ENCODE measurements at places on chromosomes 7 and 10.
A peak's percentile ranks its signal among the peaks of the same experiment; 100 is the strongest.

GRCh38 chr7:50534690-50535290 is 30.4 kb downstream of the DDC start:
- DNase-seq, result no peak

DNA sequence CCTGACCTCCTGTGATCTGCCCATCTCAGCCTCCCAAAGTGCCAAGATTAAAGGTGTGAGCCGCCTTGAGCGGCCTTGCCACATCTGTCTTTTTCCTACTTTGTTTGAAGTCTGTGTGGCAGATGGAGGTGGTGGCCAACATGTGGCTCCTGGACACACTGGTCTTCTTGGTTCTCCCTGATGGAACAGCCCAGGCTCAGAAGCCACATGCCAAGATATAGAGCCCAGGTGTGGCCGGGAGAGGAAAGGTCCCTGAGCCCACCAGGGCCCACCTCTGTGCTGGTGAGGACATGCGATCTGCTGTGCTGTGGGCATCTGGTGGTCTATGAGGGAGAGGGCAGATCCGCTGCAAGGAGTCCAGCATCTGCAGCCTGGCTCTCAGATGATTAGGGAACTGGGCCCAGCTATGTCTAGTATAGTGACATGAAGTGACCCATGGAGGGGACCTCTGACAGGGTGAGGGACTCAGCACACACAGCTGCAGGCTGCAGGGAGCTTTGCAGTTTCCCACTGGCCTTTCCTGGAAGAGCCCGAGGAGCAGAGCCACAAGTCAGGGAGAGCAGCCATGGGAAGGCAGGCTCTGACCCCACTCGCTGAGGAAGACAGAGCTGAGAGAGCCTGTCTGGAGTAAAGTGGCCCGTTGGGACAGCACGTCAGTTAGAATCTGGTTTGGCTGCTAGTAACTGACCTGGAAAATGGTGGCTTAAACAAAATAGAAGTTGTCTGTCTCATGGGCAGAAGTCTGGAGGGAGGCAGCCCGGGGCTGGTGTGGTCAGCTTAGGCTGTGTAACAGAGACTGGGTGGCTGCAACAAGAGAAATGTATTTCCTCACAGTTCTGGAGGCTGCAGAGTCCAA is 25.9 kb downstream of the ADCY1 start:
- DNase-seq, result peak; percentile 11

- DNase-seq, result no peak
Observed at GRCh38 chr7:139362302-139362701, 2.6 kb downstream of the LUC7L2 start.

GRCh38 chr10:103635580-103635979 is 142.1 kb downstream of the NEURL1 start:
- DNase-seq, result no peak

DNA sequence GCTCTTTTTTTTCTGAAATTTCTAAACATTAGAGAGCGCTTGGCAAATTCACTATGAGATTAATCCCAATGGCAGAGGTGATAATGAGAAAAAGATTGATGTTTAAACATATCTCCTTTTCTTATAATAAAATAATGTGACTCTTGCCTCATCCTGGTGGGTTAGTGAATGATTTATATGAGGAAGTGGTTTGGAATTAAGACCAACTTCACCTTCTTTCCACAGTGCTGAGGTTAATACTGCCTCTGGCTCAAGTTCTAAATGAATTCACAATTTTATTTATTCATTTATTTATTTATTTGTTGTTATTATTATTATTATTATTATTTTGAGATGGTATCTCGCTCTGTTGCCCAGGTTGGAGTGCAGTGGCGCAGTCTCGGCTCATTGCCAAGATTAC is 40.5 kb upstream of the ADO start:
- no peak for DNase-seq

- no peak for DNase-seq
Observed at GRCh38 chr10:896982-897381, 34.5 kb downstream of the LARP4B start.

GRCh38 chr7:157961731-157962457 is 625.1 kb downstream of the DNAJB6 start:
- no peak for DNase-seq
